ENCODE measurements at places on chromosomes 6 and 20.
A peak's percentile ranks its signal among the peaks of the same experiment; 100 is the strongest.

DNA sequence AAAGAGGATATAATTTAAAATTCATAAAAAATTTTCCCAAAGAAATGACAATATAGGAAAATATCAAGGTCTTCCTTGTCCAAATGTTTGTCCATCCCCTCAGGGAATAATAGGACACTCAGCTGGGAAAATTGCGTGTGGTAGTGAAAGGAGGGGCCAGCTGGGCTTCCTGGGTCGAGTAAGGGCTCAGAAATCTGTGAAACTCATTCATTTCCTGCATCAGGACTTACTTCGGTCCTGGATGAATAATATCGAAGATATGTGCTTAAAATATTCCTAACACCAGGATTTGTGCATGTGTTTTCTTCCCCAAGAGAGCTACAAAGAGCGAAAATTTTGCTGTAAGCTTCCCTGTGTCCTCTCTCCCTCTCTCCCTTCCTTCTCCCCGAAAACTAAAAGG, 118.2 kb upstream of the GJE1 start:
- DNase-seq = no peak

DNA sequence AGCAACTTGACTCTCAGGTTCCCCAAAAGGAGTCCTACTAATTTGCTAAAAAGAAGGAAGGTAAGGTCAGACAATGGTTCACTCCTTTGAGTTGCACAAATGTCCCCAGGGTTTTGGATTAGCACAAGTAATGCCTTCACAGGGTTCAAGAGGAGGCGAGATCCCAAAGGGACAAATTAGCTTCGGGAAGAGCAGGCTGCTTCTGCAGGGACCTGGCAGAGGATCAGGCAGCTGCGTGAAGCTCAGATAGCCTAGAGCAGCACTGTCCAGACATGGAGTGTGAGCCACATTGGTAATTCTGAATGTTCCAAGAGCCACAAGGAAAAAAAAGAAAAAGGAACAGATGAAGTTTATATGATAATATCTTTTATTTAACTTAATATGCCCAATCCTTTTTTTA, 115.4 kb downstream of the CFAP61 start:
- no peak for DNase-seq

GRCh38 chr20:6966721-6967120, 199.2 kb downstream of the BMP2 start:
- DNase-seq = no peak

- no peak for DNase-seq
Measured at GRCh38 chr20:18511571-18511970, 3.8 kb downstream of the SEC23B start.

GRCh38 chr6:35048631-35049083, 92.5 kb downstream of the TCP11 start:
- peak; percentile 35 for DNase-seq

DNA sequence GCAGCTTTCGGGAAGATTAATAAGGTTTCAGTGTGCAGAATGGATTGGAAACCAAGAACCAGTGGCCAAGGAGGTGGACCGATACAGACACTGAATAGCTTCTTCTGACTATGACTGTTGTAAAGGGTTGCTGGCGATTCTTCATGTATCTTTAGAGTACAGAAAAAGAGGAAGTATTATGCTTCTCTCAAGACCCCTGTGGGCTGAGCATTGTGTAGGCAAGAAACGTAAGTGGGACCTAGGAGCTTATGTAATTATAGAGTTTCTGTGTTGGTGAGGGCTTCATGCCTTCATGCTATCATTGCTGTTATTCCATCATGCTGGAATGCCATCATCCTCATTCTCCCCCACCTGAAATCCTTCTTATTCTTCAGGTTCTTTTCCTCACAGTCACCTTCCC, 105.4 kb upstream of the AKIRIN2 start:
- no peak for DNase-seq

DNA sequence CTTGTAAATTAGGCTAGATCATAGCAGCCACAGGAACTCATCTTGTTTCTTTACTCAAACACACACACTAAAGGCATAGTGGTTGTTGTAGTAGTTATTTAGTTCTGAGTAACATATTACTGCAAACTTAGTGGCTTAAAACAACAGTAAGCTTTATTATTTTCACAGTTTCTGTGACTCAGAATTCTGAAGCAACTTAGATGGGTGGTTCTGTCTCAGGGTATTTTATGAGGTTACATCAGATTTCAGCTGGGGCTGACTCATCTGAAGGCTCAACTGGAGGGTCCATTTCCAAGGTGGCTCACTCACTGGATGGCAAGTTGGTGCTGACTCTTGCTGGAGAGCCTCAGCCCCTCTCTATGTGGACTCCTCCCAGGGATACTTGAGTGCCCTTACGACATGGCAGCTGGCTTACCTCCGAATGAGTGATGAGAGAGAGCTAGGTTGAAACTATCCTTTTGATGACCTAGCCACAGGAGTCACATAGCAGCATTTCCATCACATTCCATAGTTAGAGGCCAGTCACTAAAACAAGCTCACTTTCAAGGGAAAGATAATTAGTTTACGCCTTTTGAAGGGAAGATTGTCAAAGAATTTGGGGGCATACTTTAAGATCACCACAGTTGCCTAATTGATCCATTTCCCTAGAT, 136.5 kb upstream of the PRND start:
- no peak for DNase-seq

DNA sequence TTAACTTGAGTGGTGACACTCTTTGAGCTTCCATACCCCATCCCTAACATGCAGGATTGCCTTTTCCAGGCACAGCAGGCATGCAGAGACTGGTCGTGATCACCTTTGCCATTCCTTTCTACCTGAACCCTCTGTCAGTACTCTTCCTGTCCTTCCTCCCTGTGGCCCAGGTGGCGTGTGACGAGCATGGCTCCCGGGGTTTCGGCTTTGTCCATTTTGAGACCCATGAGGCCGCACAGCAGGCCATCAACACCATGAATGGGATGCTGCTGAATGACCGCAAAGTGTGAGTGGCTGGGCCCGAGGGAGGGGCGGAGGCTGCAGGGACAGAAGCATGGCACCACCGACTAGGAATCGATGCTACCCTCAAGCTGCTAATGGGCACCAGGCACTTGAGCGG, 6.7 kb downstream of the PABPC1L start:
- DNase-seq = no peak

DNA sequence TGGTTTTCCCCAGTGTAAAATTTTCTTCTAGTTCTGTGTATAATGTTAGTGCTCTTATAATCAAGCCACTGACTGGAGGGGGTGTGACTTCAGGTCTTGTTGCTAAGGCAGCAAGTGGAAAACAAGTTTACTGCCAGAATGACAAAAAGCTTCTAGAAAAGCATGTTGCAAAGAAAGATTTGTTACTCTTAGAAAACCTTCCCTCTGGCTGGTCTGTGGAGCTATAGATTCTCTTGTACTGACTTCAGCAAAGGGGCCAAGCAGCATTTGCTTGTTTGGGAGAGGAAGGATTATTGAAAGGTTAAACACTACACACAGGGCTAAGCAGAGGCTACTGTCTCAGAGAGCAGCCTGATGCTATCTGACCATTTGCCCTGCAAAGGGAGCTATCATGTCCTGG, 288.8 kb downstream of the BTBD9 start:
- no peak for DNase-seq

- DNase-seq = no peak
Measured at GRCh38 chr6:141848029-141848890, 284.5 kb upstream of the GJE1 start.

GRCh38 chr6:82063574-82063973, 184.0 kb downstream of the IBTK start:
- DNase-seq = no peak
